PC-9 (cell line): ENCODE measurements at places on chromosomes 11 and 22.

DNA sequence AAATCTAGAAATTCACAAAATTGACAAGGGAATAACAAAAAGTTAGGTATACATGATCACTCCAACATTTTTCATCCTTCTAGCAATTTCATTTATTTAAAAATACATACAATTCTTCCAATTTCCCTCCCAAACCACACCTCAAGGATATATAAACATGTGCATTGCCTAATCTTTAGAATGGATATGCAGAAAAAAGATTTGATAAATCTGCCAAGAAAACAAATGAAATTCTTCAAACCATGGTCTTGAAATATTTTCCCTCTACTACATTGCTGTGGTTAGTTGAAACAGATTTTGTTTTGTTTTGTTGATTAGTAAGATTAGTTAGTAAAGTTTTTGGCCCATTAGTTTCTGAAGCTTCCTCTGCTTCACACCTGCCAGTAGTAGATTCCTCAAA lies 703.3 kb upstream of the CCDC179 start:
- H3K36me3 ChIP-seq, result no peaks in the 10 kb centered on the region
- H3K4me3 ChIP-seq, result no peak overlapping the region
- no peak for DNase-seq
- no peaks in the 10 kb centered on the region for H3K27me3 ChIP-seq
- H3K27ac ChIP-seq, result no peak overlapping the region

DNA sequence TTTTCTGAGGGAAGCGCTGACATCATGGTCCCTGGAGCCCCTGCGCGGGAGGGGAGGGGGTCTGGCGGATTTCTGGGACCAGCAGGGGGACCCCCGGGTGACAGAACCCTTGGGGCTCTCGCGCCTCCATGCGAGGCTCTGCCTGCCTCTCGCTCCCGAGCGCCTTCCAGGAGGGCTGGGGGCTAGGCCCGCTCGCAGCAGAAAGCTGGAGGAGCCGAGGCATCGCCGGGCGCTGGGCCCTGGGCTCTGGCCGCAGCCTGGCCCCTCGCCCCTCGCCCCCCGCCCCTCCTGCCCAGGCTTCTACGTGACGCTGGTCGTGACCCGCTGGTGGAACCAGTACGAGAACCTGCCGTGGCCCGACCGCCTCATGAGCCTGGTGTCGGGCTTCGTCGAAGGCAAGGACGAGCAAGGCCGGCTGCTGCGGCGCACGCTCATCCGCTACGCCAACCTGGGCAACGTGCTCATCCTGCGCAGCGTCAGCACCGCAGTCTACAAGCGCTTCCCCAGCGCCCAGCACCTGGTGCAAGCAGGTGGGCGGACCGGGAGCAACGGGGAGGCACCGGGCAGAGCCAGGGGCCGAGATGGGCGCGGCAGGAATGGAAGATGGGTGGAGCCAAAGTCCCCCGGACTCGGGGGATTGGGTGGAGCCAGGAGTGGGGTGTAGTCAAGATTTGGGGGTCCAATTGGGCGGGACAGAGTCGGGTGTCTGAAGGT lies 5.4 kb downstream of the BEST1 start:
- H3K27ac ChIP-seq, result no peak overlapping the region
- no peak for DNase-seq

GRCh38 chr11:6321961-6322362 lies 1.7 kb upstream of the CAVIN3 start:
- DNase-seq, result peak; percentile 40
- no peaks in the 10 kb centered on the region for H3K27me3 ChIP-seq
- H3K4me1 ChIP-seq, result no peaks in the 10 kb centered on the region
- H3K4me3 ChIP-seq, result no peak overlapping the region
- no peaks in the 10 kb centered on the region for H3K36me3 ChIP-seq
- H3K27ac ChIP-seq, result no peak overlapping the region

- no peak for DNase-seq
- H3K27me3 ChIP-seq, result no peaks in the 10 kb centered on the region
- no peak overlapping the region for H3K27ac ChIP-seq
- H3K4me1 ChIP-seq, result peaks cover 27% of the 10 kb centered on the region
- no peaks in the 10 kb centered on the region for H3K36me3 ChIP-seq
- no peak overlapping the region for H3K4me3 ChIP-seq
These were observed 5.5 kb downstream of the KRTAP5-6 start for GRCh38 chr11:1702506-1702905.

DNA sequence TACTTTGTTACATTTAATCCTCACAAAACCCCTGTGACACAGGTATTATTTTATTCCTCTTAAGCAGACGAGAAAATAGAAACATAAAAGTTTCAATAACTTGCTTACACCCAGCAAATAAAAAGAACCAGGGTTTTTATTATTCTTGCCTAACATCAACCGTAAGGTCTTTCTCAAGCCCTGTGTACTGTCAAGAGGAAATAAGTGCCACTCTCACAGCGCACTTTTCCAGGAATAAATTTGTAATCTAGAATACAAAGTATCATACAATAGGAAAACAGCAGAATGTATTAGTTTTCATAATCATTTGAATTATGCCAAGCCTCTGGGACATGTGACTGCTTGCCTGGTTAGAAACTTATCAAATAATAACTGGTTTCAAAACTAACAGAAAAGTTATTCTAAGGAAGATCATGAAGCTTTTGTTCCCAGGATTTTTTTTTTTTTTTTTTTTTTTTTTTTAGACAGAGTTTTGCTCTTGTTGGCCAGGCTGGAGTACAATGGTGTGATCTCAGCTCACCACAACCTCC lies 7.4 kb downstream of the CCDC34 start:
- no peak for DNase-seq
- H3K4me1 ChIP-seq, result 0 out of 2 replicates have a peak, but pooled peaks cover 6% of the 10 kb centered on the region
- no peak overlapping the region for H3K4me3 ChIP-seq
- H3K27me3 ChIP-seq, result no peaks in the 10 kb centered on the region

- no peak for DNase-seq
- no peak overlapping the region for H3K27ac ChIP-seq
- no peaks in the 10 kb centered on the region for H3K36me3 ChIP-seq
- peaks cover 6% of the 10 kb centered on the region for H3K4me1 ChIP-seq
- no peaks in the 10 kb centered on the region for H3K27me3 ChIP-seq
- no peak overlapping the region for H3K4me3 ChIP-seq
These were observed 83.5 kb downstream of the C22orf31 start for GRCh38 chr22:28978158-28978557.
